GM19239 (cell line): ENCODE measurements at places on chromosomes 2 and 18.

GRCh38 chr2:73925033-73925704, 1.5 kb upstream of the DGUOK start:
- no peak for DNase-seq

GRCh38 chr2:72810165-72810564, 15.7 kb downstream of the EXOC6B start:
- no peak for DNase-seq

DNA sequence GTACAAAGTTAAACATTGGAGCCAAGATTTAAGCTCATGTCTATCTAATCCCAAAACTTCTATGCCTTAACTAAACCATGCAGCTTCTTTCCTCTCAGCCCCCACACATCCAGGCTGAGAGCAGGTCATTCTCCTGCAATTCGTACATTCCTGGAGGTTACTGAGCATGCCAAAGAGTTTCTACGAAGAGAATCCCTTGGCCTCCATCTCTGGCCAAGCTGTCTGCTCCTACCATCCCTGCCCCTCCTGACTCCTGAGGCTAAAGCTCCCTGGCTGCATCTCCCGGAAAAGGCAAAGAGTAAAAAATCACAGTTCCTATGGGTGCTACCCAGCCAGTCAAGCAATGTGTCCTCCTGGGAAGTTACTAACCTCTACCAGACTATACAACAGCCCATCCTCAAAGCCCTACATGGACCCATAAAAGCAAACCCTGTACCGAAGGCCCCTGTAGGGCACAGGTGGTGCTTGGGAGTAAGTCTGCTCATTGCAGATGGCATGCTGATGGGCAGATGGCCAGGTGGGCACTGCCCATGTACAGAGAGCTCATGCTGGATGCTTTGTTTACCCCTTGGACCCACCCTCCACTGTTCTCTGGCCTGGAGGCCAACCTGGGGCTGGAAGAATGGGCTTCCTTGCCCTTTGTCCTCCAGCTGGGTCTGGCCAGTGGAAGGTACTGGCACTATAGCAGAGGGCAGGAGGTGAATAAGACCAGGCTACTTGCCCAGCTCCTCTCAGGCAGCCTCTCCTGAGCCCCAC, 99.5 kb downstream of the TTC32 start:
- no peak for DNase-seq

DNA sequence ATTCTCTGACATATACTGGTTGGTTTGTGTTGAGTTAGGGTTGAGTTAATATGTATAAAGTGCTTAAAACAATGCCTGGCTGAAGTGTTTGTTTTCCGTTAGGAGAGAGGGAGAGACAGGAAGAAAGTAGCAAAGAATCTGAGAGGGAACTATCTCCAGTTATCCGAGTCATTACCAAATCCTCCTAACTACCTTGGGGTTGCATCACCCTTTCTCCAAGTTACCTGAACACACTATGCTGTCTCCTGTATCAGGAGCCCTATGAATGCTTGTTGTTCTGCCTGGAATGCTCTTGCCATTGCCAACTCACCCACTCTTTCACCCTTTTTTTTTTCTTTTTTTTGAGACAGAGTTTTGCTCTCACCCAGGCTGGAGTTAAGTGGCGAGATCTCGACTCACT, 47.9 kb upstream of the ITGAV start:
- DNase-seq: no peak

- DNase-seq: no peak
These were observed 59.0 kb downstream of the TNFRSF11A start for GRCh38 chr18:62384068-62384467.

GRCh38 chr2:122451040-122451439, 695.6 kb downstream of the TSN start:
- no peak for DNase-seq

- DNase-seq: no peak
These were observed 1.3 kb upstream of the FAP start for GRCh38 chr2:162244541-162245031.

GRCh38 chr2:128396500-128396891, 77.8 kb upstream of the HS6ST1 start:
- DNase-seq: no peak

DNA sequence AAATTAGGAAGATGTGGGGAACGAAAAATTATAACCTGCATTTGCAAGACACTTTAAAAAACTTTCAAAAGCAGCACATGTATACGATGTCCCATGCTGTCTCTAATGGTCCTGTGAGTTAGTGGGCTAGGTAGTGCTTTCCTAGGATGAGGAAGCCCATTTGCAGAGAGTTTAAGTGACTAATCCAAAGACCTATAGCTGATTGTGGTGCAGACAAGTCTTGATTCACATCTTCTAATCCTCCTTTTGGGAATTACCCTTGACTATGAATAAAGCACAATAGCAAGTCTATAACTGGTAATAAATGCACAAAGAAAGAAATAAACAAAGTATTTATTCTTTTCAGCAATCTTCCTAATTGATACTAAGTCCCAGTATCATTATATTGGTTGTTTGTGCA, 234.6 kb upstream of the FANCL start:
- no peak for DNase-seq

DNA sequence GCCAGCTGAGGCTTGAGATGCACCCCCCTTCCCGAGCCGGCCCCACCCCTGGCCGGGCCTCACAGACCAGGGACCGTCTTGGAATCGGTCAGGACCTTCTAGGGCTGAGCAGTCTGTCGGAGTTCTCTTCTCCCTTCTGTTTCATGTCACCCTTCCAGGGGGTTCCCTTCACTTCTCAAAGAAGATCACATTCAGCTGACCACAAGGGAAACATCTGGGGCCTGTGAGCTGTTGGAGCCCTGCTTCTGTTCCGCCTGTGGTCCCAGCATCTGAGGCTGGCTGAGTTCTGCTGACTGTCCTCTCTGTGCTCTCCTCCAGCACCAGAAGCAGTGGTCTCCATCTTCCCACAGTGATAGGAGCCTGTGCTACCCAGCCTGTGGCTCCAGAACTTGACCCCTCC, 106.5 kb downstream of the SEPTIN10 start:
- DNase-seq: no peak

DNA sequence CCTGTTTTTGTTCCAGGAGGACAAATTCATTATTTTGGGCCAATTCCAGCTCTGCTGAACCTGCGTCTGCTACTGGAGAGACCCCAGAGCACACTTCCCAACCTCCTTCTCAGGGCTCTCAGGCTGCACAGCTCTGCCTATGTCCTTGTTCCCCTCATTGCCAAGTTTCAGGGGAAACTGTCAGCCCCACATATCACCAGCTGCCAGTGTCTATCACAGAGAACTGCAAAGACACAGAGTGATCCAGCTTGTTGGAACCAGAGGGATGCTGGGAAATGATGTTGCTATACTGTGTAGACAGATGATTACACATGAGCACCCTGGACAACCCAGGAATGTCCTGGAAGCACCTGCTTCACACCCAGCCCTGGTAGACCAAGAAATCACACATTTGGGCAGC, 67.4 kb upstream of the TMEM247 start:
- no peak for DNase-seq

DNA sequence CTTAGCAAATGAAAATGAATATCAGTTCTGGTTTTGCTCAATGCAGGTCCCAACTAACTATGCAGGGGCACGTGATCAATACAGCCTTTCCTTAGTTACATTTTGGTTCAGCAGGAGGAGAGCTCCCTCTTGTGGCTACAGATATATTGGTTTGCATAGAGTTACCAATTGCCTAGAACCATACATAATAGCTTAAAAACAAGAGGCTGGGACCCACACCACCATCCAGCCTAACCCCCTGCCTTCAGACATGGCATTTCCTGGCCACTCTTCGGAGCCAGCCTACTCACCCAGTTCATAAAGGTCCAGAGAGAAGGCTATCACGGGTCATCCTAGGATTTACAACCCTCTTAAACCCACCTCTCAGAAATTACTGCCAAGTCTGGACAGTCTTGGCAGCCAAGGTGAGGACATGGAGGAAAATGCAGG, 10.5 kb downstream of the CCDC93 start:
- peak; percentile 30 for DNase-seq

- DNase-seq: no peak
These were observed 68.8 kb downstream of the SH3RF3 start for GRCh38 chr2:109197491-109198418.

DNA sequence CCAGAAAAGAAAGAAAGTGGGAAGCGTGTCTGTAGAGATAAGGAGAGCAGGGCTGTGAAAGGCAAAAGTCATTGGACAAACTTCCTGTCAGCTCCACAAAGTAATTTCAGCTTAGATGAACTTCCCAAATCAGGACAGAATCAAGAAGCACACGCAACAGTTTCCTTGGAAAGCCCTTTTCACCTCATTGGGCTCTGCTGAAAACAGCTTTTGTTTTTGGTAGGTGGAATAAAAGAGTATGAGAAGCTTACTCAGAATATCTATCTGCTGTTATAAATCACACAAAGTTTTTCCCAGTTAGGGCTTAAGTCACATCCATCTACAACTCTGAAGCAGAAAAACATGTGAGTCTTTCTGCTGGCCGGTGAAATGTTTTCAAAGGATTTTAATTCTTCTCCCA, 42.4 kb upstream of the EFEMP1 start:
- DNase-seq: no peak

- DNase-seq: no peak
These were observed 298.4 kb downstream of the LPIN1 start for GRCh38 chr2:12044857-12045256.

DNA sequence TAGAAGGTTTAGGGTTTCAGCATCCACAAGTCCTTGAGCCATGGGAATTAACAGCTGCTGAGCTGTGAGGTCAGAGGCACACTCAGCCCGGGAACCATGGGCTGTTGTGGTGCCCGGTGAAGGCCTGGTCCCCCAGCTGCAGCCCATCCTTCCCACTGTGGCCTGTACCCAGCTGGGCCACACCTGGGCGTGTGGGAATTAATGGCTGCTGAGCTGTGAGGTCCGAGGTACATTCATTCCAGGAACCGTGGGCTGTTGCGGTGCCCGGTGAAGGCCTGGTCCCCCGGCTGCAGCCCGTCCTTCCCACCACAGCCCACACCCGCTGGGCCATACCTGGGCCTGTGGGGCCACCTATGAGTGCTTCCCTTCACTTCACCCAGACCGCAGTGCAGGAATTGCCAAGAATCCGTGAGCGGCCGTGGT, 25.2 kb downstream of the TMEM18 start:
- DNase-seq: no peak

DNA sequence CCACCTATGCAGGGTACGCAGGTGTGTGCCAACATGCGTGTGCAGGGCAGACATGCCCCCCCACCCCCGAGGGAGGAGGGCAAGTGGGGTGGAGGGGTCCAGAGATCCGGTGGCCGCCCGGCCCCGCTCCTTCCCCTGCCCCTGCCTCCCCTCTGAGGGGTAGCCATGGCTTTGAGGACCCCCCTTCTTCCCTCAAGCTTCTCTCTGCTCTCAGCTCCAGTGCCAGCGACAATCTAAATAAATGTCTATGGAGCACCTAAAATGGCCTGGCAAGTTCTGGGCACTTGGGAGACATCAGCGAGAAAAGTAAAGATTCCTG, 91.9 kb downstream of the ZFP36L2 start:
- no peak for DNase-seq

- no peak for DNase-seq
These were observed 22.6 kb upstream of the TBC1D8 start for GRCh38 chr2:101173707-101174295.

DNA sequence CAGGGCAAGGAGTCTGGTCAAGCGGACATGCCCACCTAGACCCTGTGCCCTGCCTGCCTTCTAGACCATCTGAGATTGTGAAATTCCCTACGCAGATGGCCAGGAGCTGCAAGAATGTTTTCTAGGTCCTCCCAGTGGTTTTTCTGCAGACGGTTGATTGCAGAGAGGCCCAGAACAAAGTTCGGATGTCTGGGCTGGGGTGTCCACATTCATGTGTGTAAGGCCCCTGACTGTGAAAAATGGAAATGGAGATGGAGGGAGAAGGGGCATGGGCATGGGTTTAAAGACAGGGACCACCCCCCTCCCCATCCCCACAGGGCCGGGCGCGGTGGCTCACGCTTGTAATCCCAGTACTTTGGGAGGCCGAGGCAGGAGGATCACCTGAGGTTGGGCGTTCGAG, 11.8 kb downstream of the ARHGAP25 start:
- DNase-seq: no peak

GRCh38 chr2:189583227-189584198, 2.9 kb upstream of the SLC40A1 start:
- no peak for DNase-seq

GRCh38 chr18:6414723-6415417, at the start of gene L3MBTL4:
L3MBTL4 (minus strand) TSS chr18:6414911; CDS start chr18:6311625, 103,286 bp downstream.
- DNase-seq: peak; percentile 45

DNA sequence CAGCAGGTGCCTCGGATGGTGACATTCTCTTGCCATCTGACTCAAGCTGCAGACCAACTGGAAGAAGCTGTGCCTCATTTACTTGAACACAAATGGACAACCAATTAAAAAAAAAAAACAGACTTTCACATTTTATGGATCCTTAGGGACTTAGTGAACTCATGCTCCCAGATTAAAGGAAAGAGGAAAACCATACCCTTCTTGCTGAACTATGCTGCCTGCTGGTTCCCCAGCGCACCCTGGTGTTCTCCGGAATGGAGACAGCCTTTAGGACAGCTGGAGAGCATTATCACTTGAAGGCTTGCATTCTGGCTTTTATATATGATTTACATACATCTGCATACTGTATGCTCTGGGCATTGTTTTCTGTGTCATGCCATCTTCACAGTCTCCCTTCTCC, 370.7 kb downstream of the SLC4A3 start:
- no peak for DNase-seq

DNA sequence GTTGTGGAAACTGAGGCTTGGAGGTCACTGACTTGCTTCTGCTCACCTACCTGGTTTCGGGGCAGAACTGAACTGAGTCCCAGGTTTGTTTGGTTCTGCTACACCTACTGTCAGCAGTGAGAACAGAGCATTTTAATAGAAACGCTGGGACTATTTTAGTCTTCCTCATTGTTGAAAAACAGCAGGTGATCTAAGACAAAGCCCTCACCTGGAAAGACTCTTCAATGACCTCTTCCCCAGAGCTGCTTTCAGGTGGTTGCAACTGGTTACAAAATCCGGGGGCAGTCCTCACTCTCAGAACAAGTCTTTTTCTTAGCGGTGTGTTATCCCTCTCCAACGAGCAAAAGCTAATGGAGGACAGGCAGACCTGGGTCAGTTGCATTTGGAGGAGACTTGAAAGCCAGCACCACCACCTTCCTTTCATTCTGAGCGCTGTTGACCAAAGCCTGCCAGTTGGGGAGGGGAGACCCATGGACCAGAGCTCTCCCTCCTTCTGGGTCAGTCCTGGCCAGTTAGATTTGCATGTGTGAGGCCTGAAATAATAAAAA, 217.0 kb downstream of the NCK2 start:
- DNase-seq: no peak

- no peak for DNase-seq
These were observed 1.2 kb downstream of the MAL start for GRCh38 chr2:95026471-95027368.

- DNase-seq: no peak
These were observed 32.8 kb downstream of the KATNAL2 start for GRCh38 chr18:46950064-46950656.

- DNase-seq: no peak
These were observed 82.1 kb downstream of the BIN1 start for GRCh38 chr2:127024769-127025358.
